ENCODE measurements at places on chromosomes 13 and 19.

GRCh38 chr13:93462151-93462550, 235.5 kb downstream of the GPC6 start:
- no peak for DNase-seq

GRCh38 chr19:38904581-38905539, 5.1 kb downstream of the NFKBIB start:
- DNase-seq = no peak

- no peak for DNase-seq
These were observed 17.3 kb downstream of the RHPN2 start for GRCh38 chr19:33047422-33047821.

DNA sequence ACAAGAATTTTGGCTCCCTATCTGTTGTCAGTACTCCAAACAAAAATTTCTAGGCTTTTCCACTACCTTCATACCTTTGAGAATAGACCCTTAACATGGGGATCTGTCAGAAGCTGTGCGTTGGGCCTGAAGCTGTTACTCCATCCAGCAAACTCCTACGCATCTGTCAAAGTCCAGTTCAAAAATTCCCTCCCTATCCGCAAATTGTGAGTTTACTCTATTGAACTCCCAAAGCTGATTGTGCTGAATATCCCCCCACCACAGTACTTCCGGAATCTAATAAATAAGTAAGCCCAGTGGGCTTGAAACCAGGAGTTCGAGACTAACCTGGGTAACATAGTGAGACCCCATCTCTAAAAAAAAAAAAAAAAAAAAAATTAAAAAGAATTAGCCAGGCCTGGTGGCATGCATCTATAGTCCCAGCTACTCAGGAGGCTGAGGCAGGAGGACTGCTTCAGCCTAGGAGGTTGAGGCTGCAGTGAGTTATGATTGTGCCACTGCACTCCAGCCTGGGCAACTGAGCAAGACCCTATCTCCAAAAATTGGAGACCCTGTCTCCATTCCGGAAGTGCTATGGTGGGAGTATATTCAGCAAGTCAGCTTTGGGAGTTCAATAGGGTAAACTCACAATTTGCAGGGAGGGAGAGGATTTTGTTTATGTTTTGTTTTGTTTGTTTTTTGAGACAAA, 930 bp upstream of the FBN3 start:
- DNase-seq = no peak

DNA sequence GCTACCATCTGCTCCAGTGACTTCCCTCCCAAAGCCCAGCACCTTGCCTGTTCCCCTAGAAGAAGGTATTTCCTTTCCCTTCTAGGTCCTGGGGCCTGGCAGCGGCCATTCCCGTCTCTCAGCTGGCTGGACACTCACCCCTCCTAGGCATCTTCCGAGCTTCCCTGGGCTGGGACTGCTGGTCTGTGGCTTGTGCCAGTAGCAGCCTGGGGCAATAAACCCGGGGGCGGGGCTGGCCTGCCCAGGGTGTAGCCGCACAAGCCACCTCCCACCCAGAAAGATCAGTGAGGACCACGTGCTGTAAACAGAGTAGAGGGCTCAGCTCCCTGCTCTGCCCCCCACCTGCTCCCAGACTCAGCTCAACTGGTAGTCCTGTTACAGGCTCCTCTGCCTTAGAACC, 15.0 kb downstream of the LIPE start:
- DNase-seq = no peak

DNA sequence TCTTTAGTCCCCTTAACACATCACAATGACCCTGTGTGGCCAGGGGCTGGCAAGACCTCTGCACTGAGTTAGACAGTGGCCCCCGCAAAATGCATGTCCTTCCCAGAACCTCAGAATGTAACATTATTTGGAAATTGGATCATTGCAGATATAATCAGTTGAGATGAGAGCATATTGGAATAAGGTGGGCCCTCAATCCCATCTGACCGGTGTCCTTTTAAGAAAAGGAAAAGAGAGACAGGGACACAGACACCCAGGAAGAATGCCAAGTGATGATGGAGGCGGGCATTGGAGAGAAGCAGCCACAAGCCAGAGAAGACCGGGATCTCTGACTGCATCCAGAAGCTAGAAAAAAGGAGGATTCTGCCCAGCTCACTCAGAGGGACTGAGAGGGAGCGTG, 1.8 kb downstream of the FAM187B start:
- DNase-seq = no peak

GRCh38 chr13:39961036-39961435, 305.6 kb downstream of the COG6 start:
- DNase-seq = no peak

- DNase-seq = no peak
These were observed 78.9 kb upstream of the FLT1 start for GRCh38 chr13:28573595-28574373.

GRCh38 chr19:3466635-3467034, 13.7 kb downstream of the SMIM24 start:
- DNase-seq = no peak

DNA sequence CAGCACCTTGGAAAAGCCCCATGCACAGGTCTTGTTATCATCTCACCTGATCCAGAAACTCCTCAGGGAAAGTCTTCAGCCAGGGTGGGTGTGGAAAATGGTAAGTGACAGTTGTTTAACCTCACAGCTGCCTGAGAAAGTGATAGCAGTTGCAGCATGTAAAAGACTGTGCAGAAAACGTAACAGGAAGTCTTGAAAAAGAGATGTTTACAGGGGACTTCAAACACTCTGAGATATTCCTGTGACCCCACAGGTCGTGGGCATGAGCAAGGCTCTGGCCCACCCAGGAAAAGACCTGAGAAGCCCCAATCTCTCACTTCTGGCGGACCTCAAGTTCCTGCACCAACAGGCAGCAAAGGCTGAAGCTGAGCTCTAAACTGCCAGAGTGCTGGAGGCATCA, 826.9 kb downstream of the UQCRFS1 start:
- DNase-seq = no peak

DNA sequence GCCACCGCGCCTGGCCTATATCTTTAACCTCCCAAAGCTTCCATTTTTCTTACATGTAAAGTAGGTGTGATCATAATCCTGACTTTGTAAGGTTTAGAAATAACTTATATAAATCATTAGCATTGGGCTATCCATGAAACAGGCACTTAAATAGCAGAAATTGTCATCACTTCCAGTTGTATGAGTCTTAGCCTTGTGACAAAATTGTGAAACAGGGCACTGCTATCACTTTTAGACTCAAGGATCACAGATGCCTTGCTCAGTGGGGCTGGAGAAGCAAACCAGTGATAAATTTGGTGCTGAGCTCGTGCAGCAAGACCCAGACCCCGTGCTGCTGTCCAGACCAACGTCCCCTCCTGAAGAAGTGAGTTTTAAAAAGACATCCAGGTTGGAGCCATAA, 209.7 kb downstream of the KATNAL1 start:
- DNase-seq = no peak

DNA sequence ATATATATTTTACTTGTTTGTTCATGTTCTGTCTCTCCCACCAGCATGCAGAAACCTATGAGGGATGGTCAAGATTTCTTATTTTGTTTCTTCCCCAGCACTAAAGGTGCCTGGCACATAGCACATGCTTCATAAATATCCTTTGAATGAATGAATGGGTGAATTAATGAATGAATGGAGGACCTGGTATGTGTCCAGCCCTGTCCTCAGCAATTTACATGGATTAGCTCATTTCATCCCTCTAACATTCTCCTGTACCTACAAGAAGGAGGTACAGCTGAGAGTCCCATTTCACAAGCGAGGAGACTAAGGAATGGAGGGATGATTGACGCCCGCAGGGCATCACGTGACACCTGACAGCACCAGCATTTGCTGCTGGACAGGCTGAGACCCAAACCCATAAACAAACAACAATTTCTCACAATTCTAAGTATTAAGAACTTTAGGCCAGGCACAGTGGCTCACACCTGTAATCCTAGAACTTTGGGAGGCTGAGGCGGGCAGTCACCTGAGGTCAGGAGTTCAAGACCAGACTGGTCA, 6.8 kb upstream of the BCAT2 start:
- DNase-seq = no peak

GRCh38 chr13:109256866-109257760, 529.3 kb downstream of the IRS2 start:
- DNase-seq = no peak

- no peak for DNase-seq
These were observed 225.8 kb upstream of the IRS2 start for GRCh38 chr13:110012102-110012739.

- DNase-seq = no peak
These were observed 66.6 kb downstream of the GGACT start for GRCh38 chr13:100521851-100522617.

DNA sequence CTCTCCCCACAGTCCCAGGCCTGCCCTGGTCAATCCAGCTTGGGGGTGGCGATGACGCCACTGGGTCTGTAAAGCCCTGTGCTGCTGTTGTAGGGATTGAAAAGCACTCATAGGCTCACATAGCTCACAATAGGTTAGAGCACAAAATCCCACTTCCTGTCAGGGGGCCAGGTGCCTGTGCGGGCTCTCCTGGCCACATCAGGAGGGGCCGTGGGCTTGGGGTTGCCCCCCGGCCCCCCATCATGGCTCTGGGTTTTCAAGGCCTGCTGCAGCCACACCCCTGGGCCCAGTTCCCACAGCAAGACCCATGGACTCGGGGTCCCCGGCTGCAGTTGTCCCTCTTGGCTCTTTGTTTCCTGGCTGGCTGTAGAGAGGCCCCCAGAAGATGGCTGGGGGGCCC, 62.9 kb downstream of the SMARCA4 start:
- no peak for DNase-seq

GRCh38 chr19:55041627-55042343, 3.7 kb upstream of the GP6 start:
- DNase-seq = no peak

GRCh38 chr13:51229731-51230130, 7.5 kb downstream of the FAM124A start:
- DNase-seq = no peak

DNA sequence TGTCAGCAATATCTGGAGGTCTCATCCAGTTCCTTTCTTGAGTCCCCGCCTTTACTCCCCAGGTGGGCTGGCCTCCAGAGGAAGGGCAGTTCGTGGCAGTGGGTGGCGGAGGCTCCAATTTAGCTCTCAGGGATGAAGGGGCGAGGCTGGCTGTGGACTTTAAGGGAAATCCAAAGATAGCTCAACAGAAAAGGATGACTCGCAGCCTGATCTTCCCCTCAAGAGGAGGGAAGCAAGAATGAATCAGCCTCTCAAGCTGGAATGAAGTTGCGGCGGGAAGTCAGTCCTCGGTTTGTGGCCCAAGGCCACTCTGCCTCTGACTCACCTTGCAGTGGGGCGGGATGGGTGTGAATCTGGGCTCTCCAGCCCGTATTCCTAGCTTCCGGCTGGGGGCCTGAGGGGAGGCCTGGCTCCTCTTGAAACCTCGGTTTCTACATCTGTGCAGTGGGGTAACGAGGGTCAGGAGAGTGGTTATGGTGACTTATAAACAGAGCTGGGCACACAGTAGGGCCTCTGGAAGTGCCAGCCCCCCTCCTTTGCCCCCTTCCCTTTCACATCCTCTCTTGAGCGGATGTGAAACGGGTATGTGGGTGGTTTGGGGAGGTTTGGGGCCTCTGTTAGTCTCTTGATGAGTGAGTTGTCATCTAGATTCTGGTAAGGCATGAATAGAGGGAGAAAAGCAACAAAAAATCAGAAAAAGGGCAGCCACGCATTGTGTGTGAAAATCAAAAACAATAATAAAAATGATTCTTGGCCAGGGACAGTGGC, 10.5 kb upstream of the SMG9 start:
- peak; percentile 54 for DNase-seq

DNA sequence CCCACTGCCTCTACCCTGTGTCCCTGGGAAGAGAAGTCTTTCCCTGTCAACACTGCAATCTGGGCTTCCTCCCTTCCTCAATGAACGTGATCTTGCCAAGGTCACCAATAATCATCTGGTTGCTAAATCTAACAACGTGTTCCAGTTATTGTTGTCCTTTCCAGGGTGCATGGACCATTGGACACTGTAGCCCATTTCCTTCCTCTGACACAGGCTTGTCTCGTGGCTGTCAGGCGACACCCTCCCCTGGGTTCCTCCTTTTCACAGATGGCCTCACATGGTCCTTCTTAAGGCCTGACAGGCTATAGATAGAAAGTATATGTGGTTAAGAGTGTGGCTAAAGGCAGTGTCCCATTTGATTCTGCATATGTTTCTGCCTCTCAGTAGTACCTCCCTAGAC, 67.7 kb upstream of the STARD13 start:
- no peak for DNase-seq

DNA sequence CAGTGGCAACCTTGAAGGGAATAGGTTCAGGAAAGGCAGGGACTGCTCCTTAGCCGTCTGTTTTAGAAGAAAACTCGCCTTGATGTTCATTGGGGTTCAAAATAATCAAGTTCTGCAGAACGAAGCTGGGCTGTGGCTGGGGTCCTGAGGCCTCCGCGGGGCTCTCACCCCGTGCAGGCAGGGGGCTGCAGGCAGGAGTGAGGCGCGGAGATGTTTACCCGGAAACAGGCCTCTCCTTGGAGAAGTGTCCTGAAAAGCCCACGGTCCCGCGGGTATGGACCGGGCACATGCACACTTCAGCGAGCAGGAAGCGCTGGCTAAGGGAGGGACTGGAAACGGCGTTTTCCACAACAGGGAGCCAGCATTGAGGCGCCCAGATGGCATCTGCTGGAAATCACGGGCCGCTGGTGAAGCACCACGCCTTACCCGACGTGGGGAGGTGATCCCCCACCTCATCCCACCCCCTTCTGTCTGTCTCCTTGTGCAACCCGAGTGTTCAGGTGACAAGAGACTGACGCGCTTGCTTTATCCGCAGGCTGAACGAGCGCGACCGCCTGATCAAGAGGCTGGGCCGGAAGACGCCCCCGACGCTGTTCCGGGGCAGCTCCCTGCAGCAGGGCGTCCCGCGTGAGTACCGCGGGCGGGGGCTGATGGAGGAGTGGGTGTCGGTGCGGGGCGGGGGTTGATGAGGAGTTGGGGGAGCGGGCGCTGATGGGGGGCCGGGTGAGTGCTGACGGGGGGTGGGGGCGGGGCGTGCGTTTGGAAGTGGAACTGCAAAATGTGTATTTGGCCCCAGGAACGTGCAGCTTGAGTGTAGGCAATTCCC, 39.6 kb downstream of the SHISA2 start:
- DNase-seq = peak; percentile 47

DNA sequence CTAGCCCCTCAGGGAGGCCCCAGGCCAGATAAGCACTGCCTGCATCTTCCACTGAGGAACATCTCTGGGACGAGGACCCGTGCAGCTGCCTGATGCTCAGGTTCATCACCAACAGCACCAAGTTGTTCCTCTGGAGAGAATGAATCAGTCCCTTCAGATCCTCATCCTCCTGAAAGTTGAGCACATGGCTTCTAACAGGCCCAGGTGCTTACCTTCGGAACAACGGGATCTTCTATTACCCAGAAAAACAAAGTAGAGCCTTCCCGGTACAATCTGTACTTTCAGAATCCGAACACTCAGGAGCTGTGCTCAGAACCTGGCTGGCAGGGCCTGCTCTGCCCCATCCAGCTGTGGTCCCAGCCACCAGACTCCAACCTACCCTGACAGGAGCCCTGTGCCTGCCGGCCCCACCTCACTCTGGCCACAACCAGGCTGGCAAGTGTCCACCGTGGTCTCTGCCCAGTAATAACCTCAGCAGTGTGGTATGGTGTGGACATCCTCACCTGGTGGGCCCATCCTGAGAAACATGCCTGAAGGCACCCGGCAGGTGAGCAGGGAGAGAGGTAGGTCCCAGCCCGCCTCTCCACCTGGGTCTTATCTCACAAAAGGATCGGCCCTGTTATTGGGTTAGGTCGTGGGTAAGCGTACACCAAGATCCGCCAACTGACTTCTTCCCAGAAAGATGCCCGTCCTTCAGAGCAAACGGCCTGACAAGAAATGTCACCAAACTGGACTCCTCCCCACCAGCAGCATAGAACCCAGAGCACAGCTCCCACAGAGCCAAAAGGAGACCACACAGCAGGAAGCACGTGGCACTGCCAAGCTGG, 34.1 kb downstream of the ELL start:
- no peak for DNase-seq

GRCh38 chr13:95479731-95480130, 72.8 kb upstream of the CLDN10 start:
- no peak for DNase-seq
